ENCODE measurements at places on chromosomes 6 and 20.

DNA sequence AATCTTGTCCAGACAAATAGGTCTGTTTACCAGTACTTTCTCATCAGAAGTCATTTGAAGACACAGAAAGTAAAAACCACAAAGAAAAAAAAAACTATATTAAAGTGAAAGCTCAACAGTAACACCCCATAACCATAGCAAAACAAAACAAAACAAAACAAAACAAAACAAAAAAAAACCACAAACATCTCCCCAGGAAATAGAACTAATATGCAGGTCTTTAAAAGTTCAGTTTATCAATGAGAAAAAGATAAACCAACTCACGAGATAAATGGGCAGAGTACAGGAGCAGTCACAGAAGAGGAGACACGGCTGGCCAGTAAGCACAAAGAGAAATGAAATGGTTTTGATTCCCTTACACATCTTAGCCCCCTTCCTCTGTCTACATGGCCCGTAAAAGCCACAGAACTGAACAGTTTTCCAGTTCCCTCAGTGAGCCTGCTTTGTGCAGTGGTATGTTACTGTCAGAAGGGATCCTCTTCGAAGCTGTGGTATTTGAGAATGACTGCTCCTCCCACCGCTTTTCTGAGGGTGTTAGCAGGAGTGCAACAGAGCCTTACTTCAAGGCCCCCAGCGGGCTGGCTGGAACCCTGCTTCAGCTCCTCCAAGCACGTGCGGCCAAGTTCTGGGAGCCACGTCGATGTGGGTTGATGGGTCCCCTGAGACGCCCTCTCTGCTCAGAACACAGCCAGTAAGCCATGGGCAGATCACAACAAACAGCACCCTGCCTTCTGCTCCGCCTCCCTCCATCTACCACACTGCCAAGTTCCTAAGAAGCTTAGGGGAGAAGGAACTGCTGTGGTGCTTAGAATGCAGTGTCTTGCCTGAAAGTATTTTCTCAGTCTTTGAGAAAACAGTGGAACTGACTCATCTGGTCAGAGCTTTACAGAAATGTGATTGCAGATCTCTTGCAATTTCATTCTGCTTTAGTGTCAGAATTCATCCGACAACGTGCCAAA, 14.0 kb downstream of the UST start:
- peak; percentile 28 for DNase-seq

DNA sequence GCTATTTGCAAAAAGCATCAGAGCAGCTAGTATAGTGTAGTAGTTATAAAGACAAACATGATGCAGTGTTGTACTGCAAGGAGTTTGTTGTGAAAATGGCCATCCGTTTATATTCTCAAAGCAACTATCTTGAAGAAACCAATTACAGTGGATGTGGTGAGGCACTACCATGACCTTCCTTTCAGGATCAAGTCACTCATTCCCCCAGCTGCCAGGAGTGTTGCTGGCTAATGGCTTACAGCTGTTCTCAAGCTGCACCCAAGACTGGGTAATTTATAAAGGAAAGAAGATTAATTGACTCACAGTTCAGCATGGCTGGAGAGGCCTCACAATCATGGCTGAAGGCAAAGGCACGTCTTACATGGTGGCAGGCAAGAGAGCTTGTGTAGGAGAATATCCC, 29.0 kb downstream of the ADGRF4 start:
- DNase-seq = no peak

DNA sequence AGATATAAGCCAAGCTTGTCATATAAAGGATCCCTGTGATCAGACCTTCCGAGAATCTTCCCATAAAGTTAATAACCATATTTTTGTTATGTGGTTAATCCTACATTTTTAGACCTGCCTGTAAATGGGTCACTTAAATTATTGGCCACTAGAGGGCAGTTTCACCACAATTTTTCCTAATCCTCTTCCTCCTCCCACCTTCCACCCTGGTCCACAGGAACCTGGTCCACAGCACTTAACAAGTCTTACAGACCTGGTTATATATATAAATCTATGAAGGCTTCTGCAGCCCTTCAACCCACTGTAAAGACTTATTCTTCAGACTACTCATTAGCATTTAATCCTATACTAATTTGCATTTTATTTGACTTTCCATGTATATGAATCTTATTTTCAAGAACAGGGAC, 28.3 kb downstream of the MRS2 start:
- DNase-seq = peak; percentile 15

- no peak for DNase-seq
Measured at GRCh38 chr20:24972341-24972740, 20.2 kb downstream of the APMAP start.

- DNase-seq = no peak
Measured at GRCh38 chr6:40685862-40686261, 98.7 kb upstream of the LRFN2 start.

GRCh38 chr20:45469336-45470261, at the start of gene WFDC2:
WFDC2 (plus strand) TSS chr20:45469753; CDS start chr20:45469782, 29 bp downstream.
- no peak for DNase-seq

DNA sequence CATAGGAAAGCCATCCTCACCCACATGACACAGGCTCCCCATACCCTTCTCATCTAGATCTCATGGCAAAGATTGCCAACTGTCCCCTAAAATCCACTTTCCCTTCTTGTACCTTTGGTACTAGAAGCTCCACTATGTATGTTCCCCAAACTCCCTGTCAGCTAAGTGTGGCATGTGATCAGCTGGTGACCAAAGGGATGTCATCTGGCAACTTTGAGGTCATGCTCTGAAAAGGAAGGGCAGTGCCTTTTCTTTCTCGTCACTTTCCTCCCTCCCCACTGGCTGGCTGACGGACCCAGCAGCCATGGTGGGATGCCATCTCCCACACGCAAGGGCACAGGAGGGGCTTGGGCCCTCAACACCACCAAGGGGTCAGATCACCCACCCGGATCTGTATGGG, 23.8 kb upstream of the TAF8 start:
- no peak for DNase-seq

- DNase-seq = no peak
Measured at GRCh38 chr6:156590482-156590881, 186.7 kb upstream of the ARID1B start.

- DNase-seq = no peak
Measured at GRCh38 chr6:43738877-43739641, 31.0 kb upstream of the VEGFA start.

GRCh38 chr6:127786109-127786508, 114.7 kb downstream of the THEMIS start:
- DNase-seq = no peak

- peak; percentile 46 for DNase-seq
Measured at GRCh38 chr6:159692303-159693127, 526 bp downstream of the SOD2 start.

- DNase-seq = peak; percentile 43
Measured at GRCh38 chr6:153231048-153231646, 100.1 kb upstream of the RGS17 start.

GRCh38 chr20:21266191-21266536, 37.0 kb upstream of the XRN2 start:
- DNase-seq = no peak

- no peak for DNase-seq
Measured at GRCh38 chr6:6694825-6695624, 106.5 kb downstream of the LY86 start.

DNA sequence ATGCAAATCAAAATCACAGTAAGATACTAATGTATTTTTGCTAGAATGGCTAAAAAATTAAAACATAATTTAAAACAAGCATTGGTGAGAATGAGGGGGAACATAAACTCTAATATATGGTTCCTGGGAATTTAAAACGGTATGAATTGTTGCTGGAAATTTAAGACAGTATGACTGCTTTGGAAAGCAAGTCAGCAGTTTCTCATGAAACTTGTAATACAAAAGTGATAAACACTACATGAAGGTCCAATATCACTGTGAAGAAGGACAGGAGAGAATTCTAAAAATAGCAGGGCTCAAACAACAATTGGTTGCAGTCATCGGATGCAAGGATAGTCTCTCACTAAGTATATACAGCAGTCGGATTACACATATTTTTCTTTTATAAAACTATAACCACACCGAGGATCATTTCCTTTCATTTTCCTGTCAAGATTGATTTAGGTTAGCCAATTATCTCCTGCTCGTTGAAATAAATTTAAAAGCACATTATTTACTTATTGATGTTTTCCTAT, 18.5 kb upstream of the PRSS16 start:
- no peak for DNase-seq

DNA sequence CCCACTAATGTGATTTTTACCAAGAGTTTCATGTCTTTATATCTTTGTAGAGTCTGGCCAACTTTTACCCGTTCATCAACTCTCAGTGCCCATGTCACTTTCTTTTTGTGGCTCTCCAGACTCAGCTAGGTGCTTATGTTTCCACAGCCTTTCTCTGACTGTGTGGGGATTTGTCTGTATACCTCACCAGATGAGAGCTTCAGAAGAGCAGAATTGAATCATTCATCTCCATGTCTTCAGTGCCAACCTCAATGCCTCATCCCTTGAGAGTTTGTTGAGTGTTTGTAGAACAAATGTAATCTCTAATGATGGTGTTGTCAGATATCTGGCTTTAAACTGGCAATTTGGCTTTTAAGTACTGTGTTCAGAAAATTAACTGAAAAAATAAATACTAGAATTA, 16.8 kb upstream of the CCN2 start:
- DNase-seq = no peak

DNA sequence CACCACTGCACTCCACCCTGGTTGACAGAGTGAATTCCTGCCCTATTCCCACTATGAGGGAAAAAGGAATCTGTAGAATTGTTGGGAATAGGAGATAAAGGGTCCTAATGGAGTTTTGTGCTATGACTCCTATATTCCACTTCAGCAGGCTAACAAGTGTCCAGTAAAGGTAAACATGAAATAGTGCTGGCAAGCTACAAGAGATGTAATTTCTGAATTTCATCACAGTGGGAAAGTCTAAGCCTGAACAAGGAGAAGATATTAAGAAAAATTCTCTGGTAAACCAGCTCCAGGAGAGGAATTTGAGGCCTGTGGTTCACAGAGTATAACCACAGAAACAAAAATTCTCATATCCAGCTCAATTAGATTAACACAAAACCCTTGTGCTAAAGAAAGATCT, 10.3 kb upstream of the C6orf58 start:
- DNase-seq = no peak

DNA sequence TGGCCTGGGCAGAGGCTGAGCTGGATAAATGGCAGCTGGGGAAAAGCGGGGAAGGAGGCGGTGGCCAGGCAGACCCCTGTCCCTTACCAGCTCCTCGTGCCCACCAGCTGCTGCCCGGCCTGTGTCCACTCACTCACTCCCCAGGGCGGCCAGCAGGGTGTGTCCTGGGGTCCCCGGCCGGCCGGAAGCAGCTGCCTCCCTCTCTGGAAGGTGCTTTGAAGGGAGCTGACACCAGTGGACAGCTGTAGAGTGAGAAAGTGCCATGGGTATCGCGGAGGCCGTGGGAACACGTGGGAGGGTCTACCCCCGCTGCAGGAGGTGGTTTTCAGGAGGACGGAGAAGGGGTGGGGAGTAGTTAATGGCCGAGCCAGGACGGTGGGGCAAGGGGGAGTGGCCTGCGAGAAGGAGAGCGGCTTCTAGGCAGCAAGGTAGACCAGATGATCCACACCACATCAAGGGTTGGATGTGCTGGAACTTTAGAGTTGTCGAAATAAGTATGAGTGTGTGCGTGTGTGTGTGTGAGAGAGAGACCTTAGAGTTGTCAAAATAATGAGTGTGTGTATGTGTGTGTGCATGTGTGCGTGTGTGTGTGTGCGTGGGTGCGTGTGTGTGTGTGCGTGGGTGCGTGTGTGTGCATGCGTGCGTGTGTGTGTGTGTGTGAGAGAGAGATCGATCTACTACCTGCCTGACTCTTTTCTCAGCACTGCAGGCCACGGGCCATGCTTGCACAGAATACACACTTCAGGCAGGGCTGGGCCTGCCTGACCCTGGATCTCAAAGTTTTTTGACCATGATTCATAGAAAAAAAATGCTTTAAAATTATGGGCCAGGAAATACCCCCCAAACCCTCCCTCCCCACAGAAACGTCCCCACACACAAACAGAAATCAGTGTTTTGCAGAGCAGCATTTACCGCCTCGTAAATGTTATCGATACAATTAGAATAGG, 43.9 kb downstream of the CDH4 start:
- DNase-seq = no peak

DNA sequence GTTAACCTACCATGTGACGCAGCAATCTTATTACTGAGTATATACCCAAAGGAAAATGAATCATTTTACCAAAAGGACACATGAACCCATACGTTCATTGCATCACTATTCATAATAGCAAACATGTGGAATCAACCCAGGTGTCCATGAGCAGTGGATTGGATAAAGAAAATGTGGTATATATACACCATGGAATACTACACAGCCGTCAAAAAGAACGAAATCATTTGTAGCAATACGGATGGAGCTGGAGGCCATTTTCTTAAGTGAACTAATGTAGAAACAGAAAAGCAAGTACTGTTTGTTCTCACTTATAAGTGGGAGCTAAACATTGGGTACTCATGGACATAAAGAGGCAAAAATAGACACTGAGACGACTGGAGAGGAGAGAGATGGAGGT, 44.2 kb downstream of the TBPL1 start:
- no peak for DNase-seq

GRCh38 chr20:19775353-19776253, 17.5 kb downstream of the RIN2 start:
- no peak for DNase-seq

DNA sequence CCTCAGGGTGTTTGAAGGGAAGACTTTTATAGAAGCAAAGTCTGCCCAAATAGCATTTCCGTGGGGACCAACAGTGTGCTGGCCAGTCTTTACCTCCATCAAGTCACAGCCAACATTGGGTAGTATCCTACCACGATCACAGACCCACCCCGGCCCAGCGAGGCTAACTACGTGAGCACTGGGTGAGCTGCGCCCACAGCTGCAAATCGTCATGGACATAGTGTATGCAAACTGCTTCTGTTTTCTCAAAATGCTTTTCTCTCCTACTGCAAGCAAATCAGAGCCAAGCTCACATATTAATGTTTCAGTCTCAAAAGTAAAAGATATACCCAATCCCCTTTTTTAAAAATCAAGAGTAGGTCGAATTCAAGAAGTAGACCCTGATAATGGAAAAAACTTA, 592.8 kb upstream of the CDH4 start:
- DNase-seq = no peak

DNA sequence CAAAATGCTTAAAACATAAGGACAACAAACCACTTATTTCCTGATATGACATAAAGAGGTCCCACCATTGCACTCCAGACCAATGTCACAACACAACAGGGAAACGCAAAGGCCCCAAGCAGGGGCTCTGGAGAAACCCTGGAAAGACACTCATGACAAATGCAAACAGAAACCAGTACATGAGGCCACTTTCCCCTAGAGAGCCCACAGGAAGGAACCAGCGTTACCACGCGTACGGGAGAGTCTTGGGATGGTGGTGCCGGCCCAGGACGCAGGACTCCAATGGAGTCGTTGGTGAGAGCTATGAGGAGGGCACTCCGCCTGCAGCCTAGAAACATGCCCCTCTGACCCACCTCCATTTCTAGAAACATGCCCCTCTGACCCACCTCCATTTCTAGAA, 20.2 kb downstream of the GMEB2 start:
- no peak for DNase-seq

- DNase-seq = no peak
Measured at GRCh38 chr6:167806061-167806700, 20.5 kb upstream of the AFDN start.

- DNase-seq = no peak
Measured at GRCh38 chr6:142700671-142701312, 244.2 kb downstream of the HIVEP2 start.
